Gastroesophageal sphincter (tissue), 4 donors: ENCODE measurements at places on chromosomes 5 and 9. TPM values are rescaled to one million over a fixed set of nuclear protein-coding genes. Genes with fewer than 3 reads are reported as not detected.

- ATAC-seq: peak; percentile 47
Measured at GRCh38 chr9:16321461-16322119, 548.9 kb downstream of the BNC2 start.

GRCh38 chr5:92102313-92102712, 719.2 kb upstream of the ARRDC3 start:
- no peak for ATAC-seq

DNA sequence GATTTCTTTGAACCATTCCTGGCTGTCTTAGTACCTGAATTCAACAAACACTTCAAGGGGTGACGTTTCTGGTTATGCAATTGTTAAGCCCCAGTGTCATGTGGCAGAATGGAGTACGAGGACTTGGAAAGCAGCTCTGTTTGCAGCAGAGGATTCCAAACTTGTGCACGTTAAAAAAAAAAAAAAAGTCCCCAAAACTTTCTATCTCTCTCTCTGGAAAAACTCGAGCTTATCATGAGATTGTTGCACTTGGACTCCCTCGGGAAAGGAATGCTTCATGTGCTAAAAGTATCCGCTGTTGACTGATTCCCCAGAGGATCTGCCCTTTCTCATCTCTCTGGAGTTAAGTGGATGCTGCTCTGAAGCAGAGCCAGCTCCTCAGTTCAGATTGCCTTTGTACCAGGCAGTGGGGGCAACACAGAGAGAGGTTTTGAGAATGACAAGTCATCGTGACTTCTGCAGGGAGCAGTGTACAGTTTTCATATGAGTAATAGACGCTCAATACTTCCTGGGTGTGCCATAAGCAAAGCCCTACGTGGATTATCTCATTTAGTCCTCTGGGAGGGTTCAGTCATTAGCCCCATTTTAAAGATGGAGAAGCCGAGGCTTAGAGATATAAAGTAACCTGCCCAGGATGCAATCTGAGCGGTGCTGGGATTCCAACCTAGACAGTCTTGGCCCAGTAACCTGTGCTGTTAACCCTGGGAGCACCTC, 28.1 kb downstream of the TMOD1 start:
- ATAC-seq: peak; percentile 89

DNA sequence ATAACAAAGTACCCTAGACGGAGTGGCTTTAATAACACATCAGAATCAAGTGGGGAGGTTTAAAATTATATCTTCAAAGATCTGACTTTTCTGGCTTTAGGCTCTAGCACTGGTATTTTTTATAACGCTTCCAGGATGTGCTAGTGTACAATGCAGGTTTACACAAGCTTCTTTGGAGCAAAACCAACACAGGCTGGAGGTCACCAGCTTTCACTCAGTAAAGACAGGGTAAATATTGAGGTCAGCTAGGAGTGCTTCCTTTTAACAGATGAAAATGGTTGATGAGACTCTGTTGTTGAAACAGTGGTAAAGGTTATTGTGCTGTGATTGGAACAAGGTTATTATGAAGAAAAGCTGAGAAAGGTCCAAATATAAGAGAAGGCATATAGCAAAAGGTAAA, 414.2 kb downstream of the TAF11L14 start:
- no peak for ATAC-seq

DNA sequence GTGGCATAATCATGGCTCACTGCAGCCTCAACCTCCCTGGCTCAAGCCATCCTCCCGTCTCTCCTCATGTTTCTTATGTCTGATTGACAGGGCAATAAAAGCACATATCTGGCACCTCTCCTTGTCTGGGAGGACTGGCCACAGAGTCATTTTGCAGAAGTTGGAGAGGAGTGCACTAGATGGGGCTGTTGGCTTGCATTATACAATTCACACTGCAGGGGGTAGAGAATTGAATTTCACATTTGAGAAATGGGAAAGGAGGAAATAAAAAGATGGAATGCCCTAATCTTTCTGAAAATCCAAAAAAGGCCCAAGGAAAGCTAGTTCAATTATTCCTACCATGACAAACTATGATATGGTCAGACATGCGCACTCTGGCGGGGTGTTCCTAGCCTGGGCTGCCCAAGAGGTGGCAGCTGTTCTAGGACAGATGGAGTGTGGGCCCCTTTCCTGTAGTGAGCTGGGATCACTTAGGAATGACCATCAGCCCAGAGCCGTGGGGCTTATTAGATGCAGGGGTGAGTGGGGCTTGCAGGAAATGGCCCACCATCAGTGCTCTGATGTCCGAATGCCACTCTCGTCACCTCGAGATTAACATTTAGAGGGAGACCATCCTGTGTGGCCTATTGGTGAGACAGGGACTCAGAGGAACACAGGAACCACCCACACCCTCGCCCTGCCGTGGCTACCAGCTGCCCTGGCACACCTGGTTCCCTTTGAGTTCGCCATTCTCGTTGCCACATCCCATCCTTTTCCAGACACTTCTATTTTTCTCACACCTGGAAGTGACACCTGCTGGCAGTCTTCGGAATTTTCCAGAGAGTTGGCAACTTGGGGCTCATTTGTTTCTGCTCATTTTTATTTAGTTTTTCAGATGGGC, 21.8 kb upstream of the ANKRD18A start:
- no peak for ATAC-seq

GRCh38 chr9:36136894-36137391, 410 bp downstream of the GLIPR2 start:
- peak; percentile 15 for ATAC-seq

DNA sequence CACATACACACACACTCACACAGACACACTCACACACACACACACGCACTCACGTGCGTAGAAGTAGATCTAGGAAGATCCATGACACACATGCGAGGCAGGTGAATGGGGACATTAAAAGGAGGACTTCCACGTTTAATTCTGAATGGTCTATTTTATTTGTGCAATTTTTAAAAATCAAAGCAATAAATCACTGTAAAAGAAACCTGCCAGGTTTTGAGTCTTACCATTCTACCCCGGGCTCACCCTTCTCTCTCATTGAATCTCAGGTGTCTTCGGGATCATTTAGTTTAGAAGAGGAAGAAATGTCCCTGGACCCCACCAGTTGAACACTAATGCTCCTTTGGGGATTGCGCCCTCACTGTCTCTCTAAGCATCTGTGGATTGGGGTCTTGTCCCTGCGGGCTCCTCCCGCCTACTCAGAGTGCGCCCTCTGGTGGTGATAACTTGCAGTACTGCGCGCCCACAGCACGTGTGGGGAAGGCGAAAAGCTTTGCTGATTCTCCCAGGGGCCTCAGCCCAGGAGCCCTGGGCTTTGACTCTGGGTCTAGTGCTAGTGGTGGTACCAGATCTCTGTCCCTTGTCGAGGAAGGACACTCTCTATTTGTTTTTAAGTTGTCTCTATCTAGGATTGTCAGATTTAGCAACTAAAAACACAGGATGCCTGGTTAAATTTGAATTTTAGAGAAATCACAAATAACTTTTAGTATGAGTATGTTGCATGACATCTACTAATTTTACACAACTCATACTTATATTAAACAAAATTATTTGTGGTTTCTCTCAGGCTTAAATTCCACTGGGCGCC, 34.8 kb downstream of the BOD1 start:
- ATAC-seq: no peak

GRCh38 chr5:75612226-75612569, 945 bp downstream of the ANKDD1B start:
- ATAC-seq: no peak

- ATAC-seq: no peak
Measured at GRCh38 chr5:73218552-73219171, 45.7 kb downstream of the TMEM174 start.

- no peak for ATAC-seq
Measured at GRCh38 chr5:149847611-149848010, 97.0 kb downstream of the PDE6A start.

- no peak for ATAC-seq
Measured at GRCh38 chr9:135343837-135344522, 135.6 kb upstream of the PPP1R26 start.

DNA sequence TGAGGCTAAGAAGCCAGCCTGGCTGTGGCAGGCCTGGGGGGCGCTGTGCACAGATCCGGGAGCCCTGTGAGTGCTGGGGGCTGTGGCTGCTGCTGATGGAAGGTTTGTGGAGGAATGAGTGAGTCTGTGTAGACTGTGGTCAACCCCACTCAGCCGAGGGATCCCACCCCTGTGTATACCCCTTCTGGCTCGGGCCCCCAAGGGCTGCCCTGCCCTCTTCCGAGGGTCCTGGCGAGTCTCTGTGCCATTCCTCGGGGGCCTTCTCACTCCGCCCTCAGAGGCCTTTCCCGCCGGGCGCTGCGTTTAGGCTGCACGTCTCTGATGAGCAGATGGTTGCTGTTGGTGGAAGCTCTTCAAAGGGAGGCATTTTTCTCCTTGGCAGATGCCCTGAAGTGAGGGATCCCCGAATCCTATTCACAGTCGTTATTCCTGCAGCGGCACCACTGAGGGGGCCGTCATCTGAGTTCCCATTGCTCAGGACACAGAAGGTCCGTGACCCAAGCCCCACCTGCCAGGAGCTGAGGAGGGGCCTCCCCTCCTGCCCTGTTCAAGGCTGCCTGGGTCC, 94.1 kb downstream of the RXRA start:
- ATAC-seq: no peak

GRCh38 chr5:151954255-151954654, 29.6 kb upstream of the GLRA1 start:
- ATAC-seq: no peak

GRCh38 chr9:109011231-109011671, 2.0 kb downstream of the CTNNAL1 start:
- no peak for ATAC-seq

DNA sequence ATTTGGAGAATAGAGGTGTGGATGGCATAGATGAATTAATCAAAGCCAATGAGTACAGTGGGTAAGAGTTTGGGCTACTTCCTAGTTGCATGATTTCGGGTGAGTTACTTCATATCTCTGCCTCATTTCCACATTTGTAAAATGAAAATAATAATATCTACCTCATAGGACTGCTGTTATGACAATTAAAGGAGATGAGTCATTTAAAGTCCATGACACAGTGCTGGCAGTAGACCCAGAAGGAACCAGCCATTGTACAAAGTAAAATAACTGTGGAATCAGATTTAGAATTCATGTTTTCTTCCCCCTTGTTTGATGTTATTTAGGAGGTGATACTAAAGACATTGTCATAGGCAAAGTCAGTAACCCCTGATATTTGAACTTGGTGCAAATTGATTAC, 139.5 kb upstream of the SLC27A6 start:
- peak; percentile 28 for ATAC-seq

DNA sequence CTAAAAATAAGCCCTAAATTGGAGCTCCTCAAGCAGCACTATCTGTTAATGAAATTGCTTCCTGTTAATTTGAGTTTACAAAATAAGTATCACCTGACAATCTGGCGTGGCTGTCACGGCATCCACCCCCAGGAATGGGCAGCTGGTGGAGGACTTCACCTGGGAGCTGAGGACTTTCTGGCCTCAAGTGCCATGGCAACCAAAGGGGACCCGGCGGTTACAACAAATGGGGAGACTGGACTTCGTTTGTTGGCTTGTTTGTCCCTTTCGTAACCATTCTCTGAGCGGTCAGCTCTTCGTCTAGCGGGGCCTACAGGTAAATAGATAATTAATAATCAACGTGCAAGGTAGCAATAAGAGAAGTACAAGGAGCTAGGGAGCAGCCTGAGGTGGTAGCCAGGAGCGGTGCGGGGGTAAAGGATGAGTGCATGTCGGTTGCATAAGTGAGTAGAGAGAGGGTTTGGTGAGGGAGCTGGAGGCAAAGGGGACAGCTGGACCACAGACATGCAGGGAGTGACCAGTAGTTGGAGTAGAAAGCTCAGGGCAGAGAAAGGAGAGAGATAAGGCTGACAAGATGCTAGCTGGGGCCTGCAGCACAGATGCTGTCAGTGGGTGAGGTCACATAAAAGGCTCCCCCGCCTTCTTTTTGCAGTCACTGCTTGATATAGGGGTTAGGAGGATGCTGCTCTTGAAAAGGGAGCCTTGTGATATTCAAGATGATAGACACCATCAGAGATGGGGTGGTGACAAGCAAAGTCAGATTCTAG, 62.5 kb downstream of the HSPA4 start:
- ATAC-seq: no peak

DNA sequence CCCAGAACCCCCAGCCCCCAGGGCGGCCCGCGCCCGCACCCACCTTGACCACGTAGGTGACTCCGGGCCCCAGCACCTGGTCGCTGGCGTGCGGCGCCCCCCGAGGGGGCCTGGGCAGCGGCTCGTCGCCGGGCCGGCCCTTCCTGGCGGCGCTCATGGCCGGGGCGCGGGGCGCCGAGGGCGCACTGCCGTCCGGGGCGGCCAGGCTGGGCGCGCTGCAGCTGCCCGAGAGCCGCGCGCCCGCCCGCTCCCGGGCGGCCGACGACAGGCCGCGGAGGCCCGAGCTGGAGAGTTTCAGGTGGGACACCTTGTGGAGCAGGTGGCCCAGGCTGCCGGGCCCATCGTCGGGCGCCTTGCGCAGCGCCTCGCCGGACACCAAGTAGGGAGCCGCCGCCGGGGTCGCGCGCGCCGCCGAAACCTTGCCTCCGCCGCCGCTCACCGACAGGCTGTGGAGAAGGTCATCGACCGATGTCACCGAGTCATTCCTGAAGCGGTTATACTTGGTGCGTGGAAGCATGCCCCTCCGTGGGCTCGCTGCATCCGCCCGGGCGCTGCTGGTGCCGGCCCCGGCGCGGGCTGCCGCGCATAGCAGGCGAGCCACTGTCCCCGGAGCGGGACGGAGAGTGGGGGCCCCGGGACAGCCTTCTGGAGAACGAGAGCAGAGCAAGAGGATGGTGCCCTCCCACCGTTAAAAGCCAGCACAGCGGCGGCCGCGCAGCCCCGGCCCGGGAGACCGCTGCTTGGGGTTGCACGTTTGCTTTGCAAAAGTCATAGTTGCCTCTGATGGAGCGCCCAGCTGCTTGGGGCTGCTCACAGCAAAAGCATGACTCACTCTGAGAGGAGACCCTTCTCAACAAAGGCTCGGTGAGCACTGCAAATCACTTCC, at the start of gene SHC3:
SHC3 (minus strand) TSS at position 875 of the 886 bp plus-strand sequence; CDS start at position 517, 358 bp downstream.
- no peak for ATAC-seq

DNA sequence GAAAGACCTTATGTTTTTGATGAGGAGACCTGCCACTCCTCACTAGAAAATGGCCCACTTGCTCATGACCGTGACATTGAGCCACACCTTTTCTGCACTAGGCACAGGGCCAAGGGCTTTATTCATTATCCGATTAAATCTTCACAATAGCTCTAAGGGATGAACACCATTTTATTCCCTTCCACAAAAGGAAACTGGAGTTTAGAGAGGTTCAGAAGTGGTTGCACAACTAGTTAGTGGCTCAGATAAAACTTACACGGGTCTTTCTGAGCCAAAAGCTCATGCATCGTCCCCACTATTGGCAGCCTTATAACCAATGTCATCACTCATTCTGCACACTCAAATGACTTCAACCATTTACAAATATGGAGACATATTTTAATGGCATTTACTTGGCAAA, 39.4 kb downstream of the SUSD1 start:
- ATAC-seq: no peak

CARTPT gene
- 40.2 TPM for total RNA-seq

CLIC3 gene
- total RNA-seq: 2.2 TPM

DMRT3 gene
- not detected for total RNA-seq

ESM1 gene
- total RNA-seq: not detected

SLC36A3 gene
- total RNA-seq: not detected

SAPCD2 gene
- total RNA-seq: 1.3 TPM

UGCG gene
- total RNA-seq: 34.4 TPM

PLPP7 gene
- 21.1 TPM for total RNA-seq

ADGRV1 gene
- 0.16 TPM for total RNA-seq

BTNL3 gene
- total RNA-seq: not detected

GDA gene
- not detected for total RNA-seq
